ENCODE measurements at places on chromosomes 13 and 19.

- peak overlapping the region; percentile 89 for H3K4me3 ChIP-seq
- H3K36me3 ChIP-seq, result no peaks in the 10 kb centered on the region
- peaks cover 33% of the 10 kb centered on the region for H3K27me3 ChIP-seq
- H3K4me1 ChIP-seq, result no peaks in the 10 kb centered on the region
- H3K27ac ChIP-seq, result no peak overlapping the region
Observed at GRCh38 chr19:3785451-3785937, 687 bp downstream of the MATK start.

- H3K27ac ChIP-seq, result peak overlapping the region; percentile 68
- H3K36me3 ChIP-seq, result peaks cover 5% of the 10 kb centered on the region
- DNase-seq, result no peak
- H3K4me1 ChIP-seq, result no peaks in the 10 kb centered on the region
Observed at GRCh38 chr19:44856421-44857083, 10.5 kb downstream of the NECTIN2 start.

GRCh38 chr19:51040151-51040550, 5.3 kb upstream of the KLK12 start:
- no peaks in the 10 kb centered on the region for H3K4me1 ChIP-seq
- H3K36me3 ChIP-seq, result no peaks in the 10 kb centered on the region
- H3K27me3 ChIP-seq, result no peaks in the 10 kb centered on the region
- DNase-seq, result no peak
- no peak overlapping the region for H3K27ac ChIP-seq

- H3K4me1 ChIP-seq, result no peaks in the 10 kb centered on the region
- H3K36me3 ChIP-seq, result peaks cover 3% of the 10 kb centered on the region
- H3K27me3 ChIP-seq, result no peaks in the 10 kb centered on the region
- no peak overlapping the region for H3K27ac ChIP-seq
Observed at GRCh38 chr19:18903156-18904037, 7.4 kb upstream of the CERS1 start.

DNA sequence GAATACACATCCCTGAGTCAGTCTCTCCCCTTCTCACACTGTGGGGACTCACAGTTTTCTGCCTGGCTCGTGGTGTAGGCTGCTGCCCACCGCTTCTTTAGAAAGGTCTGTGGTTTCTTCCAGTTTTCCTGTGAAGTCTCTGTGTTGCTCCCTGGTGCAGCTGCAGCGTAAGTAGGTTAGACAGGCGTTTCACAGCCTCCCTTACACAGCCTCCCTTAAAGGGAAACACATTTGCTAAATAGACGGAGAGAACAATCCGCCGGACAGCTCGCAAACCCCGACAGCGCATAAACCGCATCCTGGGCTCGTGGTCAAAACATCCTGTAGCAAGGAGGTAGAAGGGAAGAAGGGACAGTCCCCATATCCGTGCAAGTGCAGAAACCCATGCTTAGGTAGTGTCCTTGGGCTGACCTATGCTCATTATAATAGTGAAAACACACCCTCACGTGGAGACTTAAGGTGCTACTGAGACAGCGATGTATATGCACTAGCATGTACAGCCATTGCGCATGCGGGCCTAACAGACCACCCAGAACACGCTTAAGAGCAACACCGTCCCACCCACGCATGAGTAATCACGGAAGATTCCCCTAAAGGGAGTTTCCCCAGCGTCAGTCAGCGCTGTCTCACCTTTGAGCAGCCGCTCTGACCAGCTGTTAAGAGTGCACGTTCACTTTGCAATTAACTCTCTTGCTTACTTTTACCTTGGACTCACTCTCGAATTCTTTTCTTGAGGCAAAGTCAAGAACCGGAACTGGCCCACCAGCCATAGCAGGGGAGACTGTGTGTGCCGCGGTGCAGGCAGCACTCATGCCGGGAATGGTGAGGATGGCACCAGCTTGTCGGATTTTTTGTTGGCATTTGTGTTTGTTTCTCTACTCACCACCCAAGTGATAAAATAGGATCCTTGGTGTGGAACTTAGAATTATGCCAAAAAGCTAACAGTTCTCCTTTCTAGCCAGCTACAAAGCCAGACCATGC, 16.6 kb downstream of the SIGLEC8 start:
- no peaks in the 10 kb centered on the region for H3K27me3 ChIP-seq
- no peak overlapping the region for H3K27ac ChIP-seq
- H3K4me1 ChIP-seq, result no peaks in the 10 kb centered on the region
- DNase-seq, result no peak
- H3K4me3 ChIP-seq, result no peak overlapping the region

- peak overlapping the region; percentile 32 for H3K27ac ChIP-seq
- no peak for DNase-seq
- no peak overlapping the region for H3K4me3 ChIP-seq
- peaks cover 18% of the 10 kb centered on the region for H3K4me1 ChIP-seq
- H3K27me3 ChIP-seq, result no peaks in the 10 kb centered on the region
Observed at GRCh38 chr13:96810104-96810503, 184.2 kb downstream of the OXGR1 start.

DNA sequence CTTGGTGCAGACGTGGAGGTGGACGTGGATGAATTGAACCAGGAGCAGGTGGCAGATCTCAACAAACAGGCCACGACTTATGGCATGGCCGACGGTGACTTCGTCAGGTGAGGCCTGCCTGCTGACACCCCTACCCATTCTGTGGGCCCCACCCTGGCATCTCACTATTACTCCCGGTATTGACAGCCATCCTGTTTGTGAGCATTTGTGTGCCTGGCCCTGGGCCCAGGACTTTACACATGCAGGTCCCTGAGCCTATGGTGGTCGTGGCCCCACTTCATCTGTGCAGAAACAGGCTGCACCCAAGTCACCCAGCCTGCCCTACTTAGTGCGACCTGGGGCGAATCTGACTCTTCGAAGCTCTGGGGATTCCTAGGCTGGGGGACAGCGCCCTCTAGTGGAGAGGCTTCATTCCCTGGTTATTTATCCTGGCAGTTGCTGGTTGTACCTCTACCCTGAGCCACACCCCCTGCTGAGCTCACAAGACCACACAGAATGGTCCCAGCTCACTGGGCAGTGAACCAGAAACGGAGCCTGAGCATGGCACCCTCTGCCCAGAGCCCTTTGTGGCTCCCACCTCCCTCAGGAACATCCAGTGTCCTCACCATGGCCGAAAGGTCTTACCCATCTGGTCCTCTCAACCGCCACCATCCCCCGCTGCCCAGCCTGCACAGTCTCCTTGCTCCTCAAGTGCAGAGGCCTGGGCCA, 16.9 kb downstream of the ZNF296 start:
- H3K36me3 ChIP-seq, result peaks cover 54% of the 10 kb centered on the region
- H3K27me3 ChIP-seq, result no peaks in the 10 kb centered on the region
- H3K4me3 ChIP-seq, result no peak overlapping the region
- peak; percentile 81 for DNase-seq
- H3K4me1 ChIP-seq, result no peaks in the 10 kb centered on the region

GRCh38 chr13:48162217-48162616, 67.3 kb upstream of the MED4 start:
- H3K27ac ChIP-seq, result no peak overlapping the region
- no peaks in the 10 kb centered on the region for H3K27me3 ChIP-seq
- no peak overlapping the region for H3K4me3 ChIP-seq
- no peak for DNase-seq
- H3K36me3 ChIP-seq, result no peaks in the 10 kb centered on the region
